ENCODE measurements at places on chromosomes 5 and 9.
A peak's percentile ranks its signal among the peaks of the same experiment; 100 is the strongest.

DNA sequence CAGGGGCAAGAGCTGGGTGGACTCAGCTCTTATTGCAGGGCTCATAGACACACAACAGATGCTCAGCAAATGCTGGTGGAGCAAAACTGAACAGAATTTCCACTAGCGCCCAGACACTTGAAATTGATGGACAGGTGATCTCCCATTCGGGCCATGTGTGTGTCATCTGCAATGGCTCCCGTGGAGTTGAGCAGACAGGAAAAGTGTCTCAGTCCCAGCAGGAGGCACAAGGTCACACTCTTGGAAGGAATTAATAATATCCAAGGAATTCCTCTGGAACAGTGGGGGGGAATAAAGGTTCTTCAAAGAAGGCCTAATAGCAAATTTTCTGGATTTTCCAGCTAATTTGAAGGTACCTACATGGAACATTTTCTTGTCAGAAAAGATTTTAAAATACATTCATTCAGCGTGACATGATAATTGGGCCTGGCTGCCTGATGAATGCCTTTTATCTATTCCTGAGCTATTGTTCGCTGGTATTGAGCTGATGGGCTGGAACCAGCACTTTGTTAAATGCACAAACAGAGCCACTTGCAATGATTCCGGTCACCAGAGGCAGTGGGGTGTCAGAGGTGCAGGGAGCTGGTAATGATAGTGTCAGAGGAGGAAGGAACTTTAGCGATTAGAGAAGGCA, 31.5 kb upstream of the ALDH1B1 start:
- DNase-seq = no peak

DNA sequence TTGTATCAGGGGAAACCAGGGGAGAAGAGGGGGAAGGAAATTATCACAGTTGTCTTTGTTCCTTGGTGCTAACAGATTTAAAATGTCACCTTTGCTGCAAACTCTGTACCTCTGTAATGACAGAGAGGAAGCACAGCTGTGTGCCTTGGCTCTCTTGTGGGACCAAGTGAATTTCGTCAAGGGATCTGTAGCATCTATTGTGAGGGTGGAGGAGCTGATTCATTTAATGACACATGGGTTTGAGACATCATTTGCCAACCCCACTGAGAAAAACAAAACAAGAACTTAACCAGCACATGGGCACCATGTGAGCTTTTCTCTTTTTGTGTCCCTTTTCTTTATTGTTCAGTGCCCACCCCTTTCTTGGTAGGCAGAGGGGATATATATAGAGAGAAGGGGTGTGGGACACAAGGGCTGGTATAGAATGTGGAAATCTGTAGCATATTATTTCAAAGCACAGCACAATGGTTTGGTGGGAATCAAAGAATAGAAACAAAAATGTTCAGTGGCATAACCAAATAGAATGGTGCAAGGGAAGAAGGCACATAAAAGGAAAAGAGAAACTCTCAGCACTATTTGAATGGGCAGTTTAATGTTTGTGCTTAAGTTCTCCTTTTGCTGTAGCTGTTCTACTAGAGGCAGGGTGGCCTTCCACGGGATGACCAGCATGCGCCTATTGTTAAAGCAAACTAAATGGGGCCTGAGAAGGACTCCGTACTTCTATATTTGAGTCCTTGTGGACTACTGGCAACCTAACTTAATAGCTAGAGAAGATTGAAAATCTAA, 63.3 kb downstream of the LIX1 start:
- DNase-seq = no peak

- DNase-seq = no peak
Measured at GRCh38 chr9:128072144-128073021, 4.4 kb downstream of the SLC25A25 start.

DNA sequence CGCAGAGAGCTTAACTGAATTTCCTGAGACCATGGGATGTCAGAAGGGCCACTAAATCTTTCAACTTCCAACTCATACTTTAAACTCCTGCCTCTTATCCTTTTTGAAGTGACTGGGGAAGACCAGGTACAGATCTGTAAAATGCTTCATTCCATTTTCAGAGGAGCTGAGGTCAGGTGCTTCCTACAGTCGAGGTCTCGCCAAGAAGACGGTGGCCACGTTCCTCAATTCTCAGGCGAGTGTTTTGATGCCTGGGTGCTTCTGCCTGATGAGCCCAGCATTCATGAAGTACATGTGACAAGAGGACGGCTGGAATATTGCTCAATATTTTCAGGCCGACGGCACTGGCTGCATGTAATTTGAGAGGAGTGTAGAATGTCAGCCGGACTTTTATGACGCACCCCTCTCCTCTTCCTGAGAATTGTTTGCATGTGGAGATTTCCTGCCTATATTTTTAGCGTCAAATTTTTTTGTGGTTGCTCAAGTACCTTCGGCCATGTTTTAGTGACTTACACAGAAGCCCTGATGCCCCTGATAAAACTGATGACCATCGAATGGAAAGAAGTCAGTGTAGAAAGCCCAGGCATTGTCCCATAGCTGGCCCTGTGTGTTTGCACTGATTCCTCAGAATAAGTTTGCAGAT, 38.8 kb upstream of the GLRX start:
- peak; percentile 88 for DNase-seq

GRCh38 chr5:158326256-158326655, 467.3 kb upstream of the CLINT1 start:
- no peak for DNase-seq

DNA sequence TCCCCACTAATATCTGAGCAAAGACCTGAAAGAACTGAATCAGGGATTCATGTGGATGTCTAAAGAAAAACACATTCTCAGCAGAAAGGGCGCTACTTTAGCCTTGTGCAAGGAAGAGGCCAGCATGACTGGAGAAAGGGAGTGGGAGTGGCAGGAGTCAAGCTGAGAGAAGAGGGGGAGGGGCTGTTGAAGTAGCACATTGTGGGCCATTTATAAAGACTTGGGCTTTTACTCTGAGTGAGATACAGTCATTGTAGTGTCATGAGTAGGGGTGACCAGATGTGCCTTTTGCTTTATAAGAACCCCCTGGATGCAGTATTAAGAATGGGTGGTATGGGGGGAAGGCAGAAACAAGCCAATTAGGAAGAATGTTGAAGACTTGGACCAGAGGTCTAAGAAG, 452.8 kb downstream of the ENC1 start:
- DNase-seq = no peak

DNA sequence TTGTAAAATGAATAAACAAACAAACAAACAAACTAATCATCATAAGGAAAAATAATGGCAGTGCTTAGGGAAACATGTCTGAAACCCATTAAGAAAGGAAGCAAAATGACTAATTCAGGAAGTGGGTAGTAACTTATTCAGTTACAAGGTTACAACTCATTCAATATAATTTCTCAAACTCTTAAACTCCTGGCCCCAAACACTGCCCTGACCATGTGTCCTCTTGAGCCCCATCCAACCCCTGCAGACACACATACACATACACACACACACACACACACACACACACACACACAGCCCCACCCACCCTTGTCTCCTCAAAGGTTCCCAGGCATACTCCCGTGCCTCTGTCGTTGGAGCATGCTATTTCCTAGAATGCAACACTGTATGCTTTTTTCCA, 193.9 kb downstream of the SEC61B start:
- no peak for DNase-seq

- DNase-seq = no peak
Measured at GRCh38 chr9:111966861-111967291, 70.3 kb downstream of the UGCG start.

DNA sequence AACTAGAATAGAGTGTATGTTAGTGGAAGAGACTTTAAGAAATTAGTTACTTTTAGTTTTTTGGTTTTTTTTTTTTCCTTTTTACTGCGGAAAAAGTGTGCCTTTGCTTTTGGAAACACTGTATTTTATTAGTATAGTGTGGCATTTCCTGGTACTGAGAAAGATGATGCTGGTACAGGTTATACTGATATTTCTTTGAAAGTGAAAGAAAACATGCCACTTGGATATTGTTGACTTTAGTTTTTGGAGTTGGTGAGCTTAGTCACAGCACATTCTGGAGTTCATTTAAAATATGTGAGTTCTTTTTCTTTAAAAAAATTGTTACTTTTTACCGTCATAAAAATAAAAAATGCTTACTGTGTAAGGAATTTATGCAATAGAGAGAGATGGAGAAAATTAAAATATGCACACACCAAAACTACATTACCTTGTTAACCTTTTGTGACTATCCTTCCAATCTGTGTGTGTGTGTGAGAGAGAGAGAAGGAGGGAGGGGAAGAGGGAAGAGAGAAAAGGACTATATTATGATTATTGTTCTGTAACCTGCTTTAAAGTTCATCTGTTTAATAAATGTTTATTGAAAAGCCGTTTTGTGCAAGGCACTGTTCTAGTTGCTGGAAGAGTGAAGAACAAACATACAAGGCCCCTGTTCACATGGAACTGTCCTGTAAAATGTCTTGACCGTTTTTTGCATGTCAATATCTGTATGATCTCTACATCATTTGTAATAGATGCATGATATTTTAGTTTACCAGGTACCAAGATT, 1.9 kb downstream of the UGCG start:
- DNase-seq = no peak
